ENCODE measurements at places on chromosomes 2 and 18. TPM values are rescaled to one million over a fixed set of nuclear protein-coding genes. Genes with fewer than 3 reads are reported as not detected.

The CYP27C1 gene
- total RNA-seq, result not detected

The FNDC4 gene
- total RNA-seq, result 19.5 TPM

The ACMSD gene
- total RNA-seq, result not detected

The RAB6C gene
- total RNA-seq, result not detected

The SERPINB2 gene
- 6.2 TPM for total RNA-seq

The TOGARAM2 gene
- not detected for total RNA-seq

The WDSUB1 gene
- total RNA-seq, result 6.1 TPM

The TMEM127 gene
- 15.8 TPM for total RNA-seq

The BBS5 gene
- total RNA-seq, result 5.0 TPM

The ALK gene
- total RNA-seq, result not detected

The CBLN2 gene
- 5.9 TPM for total RNA-seq

The MERTK gene
- total RNA-seq, result 7.8 TPM

The KCNE4 gene
- total RNA-seq, result 0.30 TPM

The IL18RAP gene
- not detected for total RNA-seq

The SLC16A14 gene
- total RNA-seq, result 0.46 TPM

The ANKRD30BL gene
- total RNA-seq, result not detected

The CCBE1 gene
- 1.2 TPM for total RNA-seq

The KRTCAP3 gene
- total RNA-seq, result not detected

The FZD7 gene
- 0.46 TPM for total RNA-seq

The NRP2 gene
- 17.3 TPM for total RNA-seq

The PROKR1 gene
- total RNA-seq, result not detected

The FARSB gene
- 15.6 TPM for total RNA-seq

The EDAR gene
- not detected for total RNA-seq

The GALNT13 gene
- under 0.01 TPM for total RNA-seq

The GLI2 gene
- total RNA-seq, result 0.30 TPM

The SETBP1 gene
- total RNA-seq, result 6.2 TPM

The NETO1 gene
- total RNA-seq, result not detected

The ARHGAP28 gene
- 27.2 TPM for total RNA-seq

The UGT1A3 gene
- not detected for total RNA-seq

The C1QL2 gene
- total RNA-seq, result 0.15 TPM

The DCDC2C gene
- not detected for total RNA-seq

The TIA1 gene
- 122 TPM for total RNA-seq

The ADRA2B gene
- total RNA-seq, result not detected

The SIX2 gene
- total RNA-seq, result 0.32 TPM

The MYO5B gene
- 1.1 TPM for total RNA-seq

The CD302 gene
- total RNA-seq, result 5.5 TPM

The FAP gene
- 7.1 TPM for total RNA-seq

The AFF3 gene
- not detected for total RNA-seq

The ANKRD53 gene
- 0.32 TPM for total RNA-seq

The KLHL41 gene
- total RNA-seq, result 0.15 TPM

The CYP27A1 gene
- total RNA-seq, result 18.2 TPM

The SUPT7L gene
- total RNA-seq, result 12.6 TPM

The CD226 gene
- not detected for total RNA-seq

The RAB12 gene
- 73.1 TPM for total RNA-seq

The POTEE gene
- not detected for total RNA-seq

The MOCOS gene
- 5.8 TPM for total RNA-seq

The ABCG5 gene
- not detected for total RNA-seq

Data from epithelial cell of umbilical artery (primary cell).